Cardiac fibroblast (primary cell): ENCODE measurements at places on chromosomes 11 and 22.

DNA sequence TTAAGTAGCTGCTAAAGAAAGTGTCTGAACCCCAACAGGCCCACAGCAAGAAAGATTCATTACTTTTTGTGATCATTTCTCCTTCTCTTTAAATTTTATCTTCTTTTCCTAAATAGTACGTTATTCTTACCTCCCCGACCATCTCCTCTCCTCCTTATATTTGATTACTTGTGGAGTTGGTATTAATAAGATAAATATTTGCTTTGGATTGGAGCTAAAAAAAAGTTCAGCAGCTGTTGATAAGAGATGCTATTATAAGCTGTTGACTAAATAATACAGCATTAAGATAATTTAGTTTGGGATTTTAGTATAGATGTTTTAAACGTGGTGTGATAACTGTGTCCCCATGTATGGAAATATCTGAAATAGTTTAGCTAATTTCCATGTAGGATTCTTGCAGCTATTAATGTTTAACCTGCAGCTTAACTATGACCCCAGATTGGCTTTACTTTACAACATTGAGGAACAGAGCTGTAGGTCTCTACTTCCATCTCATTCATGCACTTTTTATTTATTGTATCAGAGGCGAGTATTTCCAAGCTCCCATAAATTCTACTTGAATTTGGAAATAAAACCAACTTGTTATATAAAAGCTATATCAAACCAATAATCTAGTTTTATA is 37.8 kb downstream of the ZNF143 start:
- DNase-seq: no peak

DNA sequence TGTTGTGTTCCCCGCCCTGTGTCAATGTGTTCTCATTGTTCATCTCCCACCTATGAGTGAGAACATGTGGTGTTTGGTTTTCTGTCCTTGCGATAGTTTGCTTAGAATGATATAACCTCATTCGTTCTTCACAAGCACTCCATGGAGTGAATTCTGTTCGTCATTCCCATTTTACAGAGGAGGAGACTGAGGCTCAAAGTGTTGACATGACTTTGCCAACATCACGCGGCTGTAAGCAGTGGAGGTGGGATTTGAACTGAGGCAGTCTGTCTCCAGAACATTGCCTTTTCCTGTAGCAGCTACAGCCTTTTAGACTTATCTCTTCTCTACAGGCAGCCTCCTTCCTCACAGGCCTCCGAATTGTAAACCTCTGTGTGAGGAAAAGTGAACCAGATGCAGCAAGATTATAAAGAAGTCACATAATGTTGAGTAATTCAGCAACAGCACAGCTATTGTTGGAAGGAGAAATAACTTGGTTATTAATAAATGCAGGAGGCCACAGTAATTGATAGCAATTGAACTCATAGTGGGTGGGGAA is 74.6 kb downstream of the MYO18B start:
- no peak for DNase-seq

GRCh38 chr11:68498903-68499883 is 38.6 kb downstream of the PPP6R3 start:
- no peak for DNase-seq

DNA sequence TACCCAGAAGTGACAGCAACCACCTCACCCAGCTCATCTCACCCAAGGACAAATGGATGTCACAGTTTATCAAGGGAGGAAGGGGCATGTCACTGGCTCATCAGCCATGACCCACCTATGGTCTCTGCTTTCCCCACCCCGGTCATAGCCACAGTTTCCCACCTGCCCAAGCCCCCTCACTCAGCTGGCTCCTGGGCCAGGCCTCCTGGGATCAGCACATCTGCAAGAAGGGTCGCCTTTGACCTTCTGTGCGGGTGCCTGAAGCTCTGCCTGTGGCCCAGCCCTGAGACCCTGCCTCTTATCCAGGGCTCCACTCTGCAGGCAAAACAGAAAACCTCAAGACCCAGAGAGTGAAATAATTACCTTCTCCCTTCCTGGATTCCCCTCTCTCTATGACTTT is 236.4 kb downstream of the BUD13 start:
- DNase-seq: no peak

DNA sequence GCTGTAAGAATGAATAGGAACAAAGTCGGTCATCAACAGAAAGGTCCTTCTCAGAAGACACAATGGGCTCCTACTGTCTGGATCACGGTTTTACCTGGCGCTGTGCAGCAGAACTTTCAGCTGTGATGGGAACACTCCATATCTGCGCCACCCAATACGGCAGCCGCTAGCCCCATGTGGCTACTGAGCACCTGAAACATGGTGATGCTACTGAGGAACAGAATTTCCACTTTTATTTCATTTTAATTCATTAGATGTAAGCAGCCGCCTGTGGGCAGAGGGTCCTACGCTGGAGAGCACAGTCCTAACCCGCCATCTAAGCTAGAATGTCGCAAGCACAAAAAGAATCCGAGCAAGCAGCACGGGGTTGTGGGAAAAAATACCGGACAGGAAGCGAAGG is 2.7 kb downstream of the SULT4A1 start:
- no peak for DNase-seq

- DNase-seq: no peak
These were observed 68.3 kb upstream of the CTSC start for GRCh38 chr11:88405853-88406252.

- no peak for DNase-seq
These were observed 85.2 kb upstream of the MYOD1 start for GRCh38 chr11:17633987-17634775.

- peak; percentile 72 for DNase-seq
These were observed 4.4 kb upstream of the MISFA start for GRCh38 chr11:18594999-18595749.

DNA sequence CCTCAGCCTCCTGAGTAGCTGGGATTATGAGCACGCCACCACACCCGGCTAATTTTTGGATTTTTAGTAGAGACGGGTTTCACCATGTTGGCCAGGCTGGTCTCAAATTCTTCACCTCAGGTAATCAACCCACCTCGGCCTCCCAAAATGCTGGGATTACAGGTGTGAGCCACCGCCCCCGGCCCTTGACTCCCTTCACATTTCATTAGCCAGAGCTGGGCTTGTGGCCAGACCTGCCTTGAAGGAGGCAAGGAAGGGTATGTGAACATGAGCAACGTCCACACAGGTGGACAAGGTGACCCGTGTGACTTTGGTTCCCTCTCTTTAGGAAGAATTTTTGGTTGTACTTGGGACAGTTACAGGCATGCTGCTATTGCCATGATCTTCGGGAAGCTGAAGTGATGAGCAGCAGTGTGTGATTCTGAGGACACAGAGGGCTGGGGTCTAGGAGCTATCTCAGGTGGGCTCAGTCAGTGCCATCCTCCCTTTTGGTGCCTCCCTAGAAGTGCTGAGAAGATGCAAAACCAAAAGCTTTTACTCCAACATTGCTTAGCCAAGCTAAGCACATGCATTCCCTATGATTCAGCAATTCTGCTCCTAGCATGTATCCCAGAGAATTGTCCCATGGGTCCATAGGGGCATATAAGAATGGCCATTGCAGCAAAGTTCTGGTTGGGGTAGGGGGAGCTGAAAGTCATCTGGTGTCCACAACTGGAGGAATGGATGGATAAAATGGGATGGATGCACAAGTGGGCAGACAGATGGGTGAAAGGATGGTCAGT is 6.1 kb downstream of the AP5B1 start:
- no peak for DNase-seq

GRCh38 chr11:65503949-65504673 is 5.3 kb downstream of the MALAT1 start:
- DNase-seq: peak; percentile 70

- DNase-seq: no peak
These were observed 68.5 kb downstream of the PIWIL3 start for GRCh38 chr22:24706054-24706453.

DNA sequence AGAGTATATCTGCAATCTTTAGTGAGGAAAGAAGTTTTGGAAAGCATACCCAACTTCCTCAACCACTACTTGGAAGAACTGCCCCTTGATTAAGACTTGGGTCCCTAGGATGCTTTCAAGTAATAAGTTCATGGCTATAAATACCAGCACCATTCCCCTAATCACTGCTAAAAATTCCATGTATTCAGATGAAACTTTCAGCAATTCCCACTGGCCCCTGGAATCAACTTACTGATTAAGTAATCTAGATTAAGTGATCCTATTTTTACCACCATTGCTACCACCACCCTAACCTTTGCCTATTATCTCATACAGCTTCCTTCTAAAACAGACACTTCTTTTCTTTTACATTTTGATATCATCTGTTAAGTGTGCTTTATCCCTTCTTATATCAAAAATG is 10.5 kb downstream of the PICALM start:
- DNase-seq: no peak

- no peak for DNase-seq
These were observed 3.3 kb downstream of the BRMS1 start for GRCh38 chr11:66341502-66342126.

DNA sequence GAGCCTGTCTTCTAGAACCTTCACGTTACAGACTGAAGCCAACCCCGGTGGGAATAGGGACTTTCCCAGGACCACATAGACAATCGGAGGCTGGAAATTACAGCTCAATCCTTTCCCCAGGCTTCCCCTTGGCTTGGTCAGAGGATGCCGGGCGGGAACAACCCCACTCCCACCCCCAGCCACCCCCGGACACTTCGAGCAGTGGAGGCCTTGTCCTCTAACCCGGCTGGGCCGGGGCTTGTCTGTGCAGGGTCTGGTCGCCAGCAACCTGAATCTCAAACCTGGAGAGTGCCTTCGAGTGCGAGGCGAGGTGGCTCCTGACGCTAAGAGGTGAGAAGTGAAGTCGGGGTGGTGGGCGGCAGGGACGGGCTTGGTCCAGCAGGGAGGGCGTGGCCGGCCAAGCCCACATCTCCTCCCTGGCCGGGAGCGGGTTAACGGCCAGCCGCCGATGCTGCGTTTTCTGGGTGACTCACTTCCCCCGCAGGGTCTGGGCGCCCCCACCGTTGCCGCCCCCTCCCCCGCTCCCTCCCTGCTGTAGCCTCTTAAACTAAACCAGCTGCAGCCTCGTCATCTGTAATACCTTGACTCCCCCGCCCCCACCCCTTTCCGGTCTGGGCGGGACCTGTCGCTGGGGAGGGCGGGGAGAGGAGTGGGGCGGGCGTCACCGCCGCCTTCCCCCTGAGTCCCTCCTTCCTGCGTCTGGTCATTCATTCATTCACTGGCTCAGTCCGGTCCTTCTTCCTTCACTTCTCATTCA is 1.5 kb downstream of the LGALS1 start:
- peak; percentile 97 for DNase-seq

DNA sequence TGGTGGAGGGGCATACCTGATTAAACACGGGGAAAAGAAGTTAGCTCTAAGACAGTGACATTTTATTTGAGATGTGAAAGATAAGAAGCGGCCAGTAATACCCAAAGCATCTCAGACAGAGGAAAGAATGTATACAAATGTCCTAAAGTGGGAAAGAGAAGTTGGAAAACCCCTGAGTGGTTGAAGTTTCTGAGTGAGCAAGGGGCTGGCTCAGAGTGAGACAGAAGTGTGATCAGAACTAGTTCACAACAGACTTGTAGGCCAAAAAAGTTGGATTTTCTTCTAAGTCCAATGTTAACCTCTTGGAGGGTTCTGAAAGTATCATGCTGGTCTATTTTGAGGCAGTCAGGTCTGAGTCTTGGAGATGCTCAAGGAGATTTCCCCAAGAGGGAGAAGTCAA is 608.7 kb downstream of the SOX6 start:
- no peak for DNase-seq

GRCh38 chr11:76269247-76269646 is 62.9 kb upstream of the WNT11 start:
- DNase-seq: no peak

DNA sequence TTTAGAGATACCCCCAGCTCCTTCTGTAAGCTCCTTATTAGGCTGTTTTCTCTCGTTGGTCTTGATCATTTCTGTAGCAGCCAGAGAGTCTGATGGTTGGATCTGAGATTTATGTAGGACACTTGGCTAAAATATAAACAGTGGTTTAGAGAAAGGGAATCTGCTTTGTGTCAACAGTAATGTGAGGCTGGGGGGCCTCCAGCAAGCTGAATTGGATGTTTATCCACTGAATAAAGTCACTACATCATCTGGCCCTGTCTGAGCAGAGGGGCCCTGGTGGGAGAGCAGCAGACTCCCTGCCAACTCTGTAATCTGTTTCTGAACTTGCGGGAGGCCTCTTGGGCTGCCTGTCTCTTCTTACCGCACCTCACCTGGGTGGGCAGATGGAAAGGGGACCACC is 328.5 kb upstream of the PLET1 start:
- DNase-seq: no peak

DNA sequence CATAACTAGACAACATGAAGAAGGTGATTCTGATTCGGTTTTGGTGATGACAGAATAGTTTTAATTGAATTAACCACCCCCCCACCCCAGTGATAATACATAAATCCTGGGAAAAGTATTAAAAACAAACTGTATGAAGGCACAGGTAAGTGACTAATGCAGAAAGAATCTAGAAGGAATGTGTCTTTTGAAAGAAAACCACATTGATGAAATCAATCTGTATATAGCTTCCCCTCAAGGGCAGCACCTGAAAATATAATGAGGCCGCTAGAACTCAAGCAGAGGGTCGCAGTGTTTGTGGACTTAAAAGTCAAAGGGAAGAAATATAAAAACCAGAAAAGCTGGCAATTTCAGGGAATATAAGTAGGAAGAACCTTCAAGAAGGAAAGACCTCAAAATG is 580.5 kb upstream of the CHORDC1 start:
- no peak for DNase-seq

DNA sequence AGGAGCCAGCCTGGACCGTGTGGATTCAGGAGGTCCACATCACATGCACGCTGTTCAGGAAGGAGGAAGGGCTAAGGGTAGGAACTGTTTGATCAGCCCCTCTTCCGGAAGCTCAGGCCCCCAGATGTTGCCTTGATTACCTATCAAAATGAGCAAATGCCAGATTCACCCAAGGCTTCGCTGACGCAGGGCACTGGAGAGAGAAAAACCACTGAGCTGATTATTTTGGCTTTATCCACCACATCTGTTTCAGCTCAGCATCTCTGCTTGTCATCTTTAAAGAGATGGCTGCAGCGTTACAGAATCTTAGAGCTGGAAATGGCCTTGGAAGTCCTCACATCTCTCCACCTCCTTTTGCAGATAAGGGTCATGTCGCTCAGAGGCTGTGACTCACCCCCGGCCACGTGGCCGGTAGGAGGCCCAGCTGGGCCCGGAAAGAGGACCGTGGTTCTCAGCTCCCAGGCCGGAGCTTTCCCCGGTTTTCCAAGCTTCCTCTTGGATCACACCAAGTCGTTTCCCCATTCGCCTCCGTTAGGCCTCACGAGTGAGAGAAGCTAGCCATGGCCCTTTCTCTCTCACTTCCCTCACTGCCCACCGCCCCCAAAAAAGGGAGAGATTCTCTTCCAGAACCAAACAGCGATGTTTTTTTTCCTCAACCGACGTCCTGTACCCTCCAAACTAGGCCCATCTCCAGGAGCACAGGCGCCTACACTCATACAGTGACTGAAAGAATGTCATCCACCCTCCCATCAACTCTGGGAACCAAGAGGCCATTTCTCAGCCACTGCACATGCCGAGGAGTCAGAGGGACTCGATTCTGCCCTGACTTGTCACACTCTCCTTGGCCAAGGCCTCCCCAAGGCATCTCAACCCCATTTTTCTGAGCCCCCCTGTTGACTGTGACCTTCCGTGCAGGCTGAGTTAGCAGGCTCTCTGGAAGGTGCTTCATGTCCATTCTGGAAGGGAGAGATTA is 37.6 kb downstream of the LIF start:
- DNase-seq: peak; percentile 88

- peak; percentile 88 for DNase-seq
These were observed 44.3 kb downstream of the NNMT start for GRCh38 chr11:114340311-114341131.
